ENCODE measurements at places on chromosomes 12 and 14.
A peak's percentile ranks its signal among the peaks of the same experiment; 100 is the strongest.

DNA sequence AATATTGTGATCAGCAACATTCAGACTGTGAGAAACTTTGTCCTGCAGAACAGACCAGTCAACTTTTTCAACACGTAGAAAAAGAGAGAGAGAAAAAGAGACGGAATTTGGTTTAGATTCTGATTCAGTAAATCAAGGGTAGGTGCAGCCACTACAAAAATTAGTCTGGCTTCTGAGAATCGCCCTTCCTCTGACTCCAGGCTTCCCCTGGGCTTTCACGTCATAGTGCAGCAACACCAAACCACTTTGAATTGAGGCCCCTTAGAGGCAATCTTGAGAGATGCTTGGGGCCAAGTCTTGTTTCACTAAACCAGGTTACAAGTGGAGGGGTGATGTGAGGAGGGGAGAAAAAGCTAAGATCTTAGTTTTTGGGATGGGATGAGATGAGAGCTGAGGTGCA lies 37.5 kb upstream of the PTGR2 start:
- DNase-seq: no peak

DNA sequence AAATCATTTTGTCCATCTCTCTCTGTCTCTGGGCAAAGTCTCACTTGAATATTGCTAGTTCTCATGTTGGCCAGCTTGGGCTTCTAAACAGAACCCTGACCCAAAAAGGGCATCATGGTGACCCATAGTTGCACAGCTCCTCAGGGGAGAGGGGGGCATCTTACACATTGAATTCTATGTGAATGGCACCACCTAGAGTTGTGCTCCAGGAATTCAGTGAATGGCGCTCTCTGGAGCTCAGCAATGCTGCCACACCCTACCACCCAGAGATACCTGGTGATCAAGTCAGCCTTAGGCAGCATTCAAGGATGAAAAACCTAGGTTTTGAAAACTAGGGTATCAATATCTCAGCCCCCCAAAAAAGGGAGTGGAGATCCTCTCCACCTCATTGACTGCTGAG lies 50.6 kb downstream of the SMUG1 start:
- DNase-seq: no peak

GRCh38 chr14:33848706-33849454 lies 102.0 kb downstream of the EGLN3 start:
- DNase-seq: no peak

- DNase-seq: no peak
Observed at GRCh38 chr14:85038526-85039352, 491.2 kb upstream of the FLRT2 start.

GRCh38 chr12:110530511-110530910 lies 28.4 kb downstream of the RAD9B start:
- no peak for DNase-seq

DNA sequence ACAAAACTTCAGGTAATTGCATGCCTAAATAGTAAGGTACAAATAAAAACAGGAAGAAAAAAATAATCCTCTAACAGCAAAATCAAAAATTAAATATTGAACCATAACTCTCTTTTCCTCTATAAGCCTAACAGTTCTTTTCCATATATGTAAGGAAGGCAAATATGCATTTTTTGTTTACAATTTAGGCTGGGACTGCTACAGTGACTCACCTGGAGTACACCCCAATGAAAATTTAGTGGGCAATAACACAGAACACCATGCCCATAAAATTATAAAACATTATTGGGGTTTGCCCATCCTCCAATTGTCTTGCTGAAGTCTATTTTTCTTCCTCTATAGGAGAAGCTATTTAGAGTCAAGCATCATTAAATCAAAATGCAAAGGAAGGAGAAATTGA lies 277.0 kb downstream of the PAWR start:
- DNase-seq: no peak

DNA sequence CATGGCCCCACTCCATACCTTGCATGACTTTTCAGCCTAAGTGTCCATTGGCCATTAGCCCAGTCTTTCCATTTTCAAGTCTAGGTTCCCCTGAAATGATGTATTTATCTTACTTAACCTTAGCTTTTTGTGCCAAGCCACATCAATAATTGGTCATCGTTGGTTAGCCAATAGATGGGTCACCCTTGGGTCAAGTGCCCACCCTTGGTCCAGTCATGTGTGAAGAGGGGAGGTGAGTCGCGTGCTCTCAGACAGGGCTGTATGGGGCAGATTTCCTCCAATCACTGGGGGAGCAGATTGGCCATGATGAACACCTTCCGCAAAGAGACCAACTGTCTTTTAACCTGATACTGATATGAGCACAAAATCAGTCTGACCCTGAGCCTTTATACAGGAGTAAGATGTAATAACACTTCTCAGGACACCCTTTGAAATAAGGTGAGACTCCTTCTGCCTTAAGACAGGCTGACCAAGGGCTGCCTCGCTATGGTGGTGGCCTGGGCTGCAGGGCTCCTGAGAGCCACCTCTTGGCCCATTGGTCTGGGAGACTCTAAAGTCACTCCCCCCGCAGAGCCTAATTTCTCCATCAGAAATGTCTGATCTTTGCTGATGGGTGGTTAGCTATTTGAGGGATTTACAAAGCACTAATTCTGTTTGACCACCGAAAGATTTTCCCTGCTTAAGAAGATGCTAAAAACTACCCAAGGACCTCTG lies 143.2 kb downstream of the ZFP36L1 start:
- DNase-seq: peak; percentile 12

Measured in breast epithelium (tissue), 4 donors.